ENCODE measurements at places on chromosomes 5 and 9.

DNA sequence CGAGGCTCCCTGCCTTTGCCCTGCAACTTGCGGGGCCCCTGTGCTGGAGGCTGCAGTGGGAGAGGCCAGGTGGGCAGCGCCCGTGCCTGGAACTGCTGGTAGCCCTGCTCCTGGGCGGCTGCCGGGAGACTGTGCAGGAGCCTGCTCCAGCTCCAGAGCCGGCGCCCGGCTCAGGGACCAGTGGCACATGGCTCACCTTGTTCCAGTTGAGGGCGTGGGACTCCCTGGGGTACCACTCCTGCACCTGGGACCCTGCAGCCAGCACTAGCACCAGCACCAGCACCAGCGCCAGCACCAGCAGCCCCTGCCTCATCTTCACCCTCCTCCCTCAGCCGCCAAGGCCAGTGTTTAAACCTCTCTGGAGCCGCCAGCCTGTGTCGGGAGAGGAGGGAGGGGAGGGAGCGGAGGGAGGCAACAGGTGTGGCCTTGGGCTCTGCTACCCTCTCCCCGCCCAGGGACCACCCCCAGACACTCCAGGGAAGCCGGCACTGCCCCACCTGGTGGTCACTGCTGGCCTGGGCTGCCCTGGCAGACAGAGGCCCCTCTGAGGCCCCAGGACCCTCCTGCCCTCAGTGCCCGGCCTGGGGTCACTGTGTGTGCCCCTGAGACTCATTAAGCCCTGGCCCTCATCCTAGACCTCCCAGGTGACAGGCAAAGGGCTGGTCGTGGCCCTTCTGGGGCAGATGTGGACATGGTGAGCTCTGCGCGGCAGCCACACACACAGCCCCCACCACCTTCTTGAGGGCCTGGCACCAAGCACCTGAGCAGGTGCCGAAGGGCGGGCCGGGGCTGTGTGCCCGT is at the start of gene LCN10:
Gene LCN10 (minus strand): TSS at position 350 of the 801 bp plus-strand sequence. CDS start 37 bp downstream, at position 313.
- no peak for DNase-seq

GRCh38 chr9:85178474-85178873 is 508.9 kb downstream of the NTRK2 start:
- no peak for DNase-seq

DNA sequence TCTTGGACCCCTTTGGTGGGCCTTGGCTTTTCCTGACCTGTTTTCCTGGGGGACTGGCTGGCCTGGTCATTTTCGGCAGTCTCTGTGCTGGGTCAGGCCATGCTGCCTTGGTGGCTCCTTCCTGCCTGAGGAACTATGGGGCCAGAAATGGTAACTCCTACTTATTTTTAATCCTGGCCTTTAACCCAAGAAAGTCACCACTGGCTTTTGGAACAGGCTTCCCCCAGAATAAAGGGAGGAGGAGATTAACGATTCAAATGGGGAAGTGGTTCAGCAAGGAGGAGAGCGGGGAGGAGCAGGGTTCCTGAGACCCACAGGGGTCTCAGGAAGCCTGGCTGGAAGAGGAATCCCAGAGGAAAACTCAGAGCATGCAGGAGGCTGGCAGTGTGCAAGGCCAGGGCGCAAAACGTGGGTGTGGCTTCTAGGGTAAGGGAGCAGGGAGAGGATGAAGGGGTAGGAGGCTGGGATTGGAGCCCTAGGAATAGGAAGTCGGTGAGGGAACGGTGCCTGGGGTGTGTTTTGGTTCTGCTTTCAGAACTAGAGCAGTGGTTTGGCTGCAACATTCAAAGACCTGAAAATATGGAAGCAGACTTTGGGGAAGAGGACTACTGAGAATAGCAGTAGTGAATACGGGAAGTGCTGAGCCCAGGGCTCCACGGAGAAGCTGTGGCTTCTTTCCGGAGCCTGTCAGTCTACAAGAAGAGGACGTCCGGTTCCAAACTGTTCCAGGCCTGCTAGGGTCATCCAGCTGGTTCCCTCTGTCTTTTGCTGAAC is 271.1 kb upstream of the KLF4 start:
- no peak for DNase-seq

DNA sequence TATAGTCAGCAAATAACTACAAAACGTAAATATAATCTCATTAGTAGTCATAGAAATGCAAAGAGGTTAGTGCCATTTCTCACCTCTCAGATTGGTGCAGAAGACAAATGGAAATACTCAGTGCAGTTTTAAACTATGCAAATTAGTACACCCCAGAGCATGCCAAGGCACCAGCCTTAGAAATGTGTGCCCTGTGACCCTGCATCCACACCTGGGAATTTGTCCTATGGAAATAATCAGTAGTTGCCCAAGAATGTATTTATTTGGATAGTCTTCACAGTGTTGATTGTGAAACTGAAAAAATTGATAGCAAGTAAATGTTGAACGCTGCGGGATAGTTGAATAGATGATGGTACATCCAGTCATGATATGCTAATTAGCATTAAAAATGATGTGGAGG is 152.7 kb downstream of the KDM4C start:
- no peak for DNase-seq

GRCh38 chr9:76459694-76460635 is 983 bp downstream of the GCNT1 start:
- DNase-seq: no peak

- no peak for DNase-seq
Measured at GRCh38 chr9:89179540-89179894, 899 bp upstream of the SHC3 start.

- no peak for DNase-seq
Measured at GRCh38 chr9:74534841-74535240, 37.7 kb downstream of the RORB start.

DNA sequence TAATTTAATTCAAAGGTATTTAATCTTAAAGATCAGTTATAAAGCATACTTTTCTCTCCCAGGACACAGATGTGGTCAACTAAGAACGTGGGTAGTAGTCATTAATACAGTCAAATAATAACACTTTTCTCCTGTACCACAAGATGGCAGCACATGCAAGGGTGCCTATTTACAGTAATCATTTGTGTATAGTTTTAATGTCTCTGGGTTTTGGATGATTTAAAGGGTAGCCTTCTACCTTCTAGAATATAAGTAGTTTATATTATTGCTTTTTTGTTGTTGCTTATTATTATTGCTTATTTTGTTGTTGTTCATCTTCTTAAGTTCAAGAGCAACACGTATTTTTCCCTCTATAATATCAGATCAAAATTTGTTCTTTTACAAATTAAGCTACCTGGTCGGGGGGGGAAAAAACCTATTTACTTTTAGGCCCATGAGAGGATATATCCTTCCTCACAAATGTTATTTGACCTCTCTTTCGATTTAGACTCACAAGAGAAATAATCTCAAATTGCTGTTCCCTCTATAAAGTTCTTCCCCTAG is 59.6 kb upstream of the SLC27A6 start:
- peak; percentile 3 for DNase-seq

GRCh38 chr5:31568302-31568835 is 36.3 kb downstream of the C5orf22 start:
- no peak for DNase-seq

GRCh38 chr5:126851501-126852011 is 74.6 kb downstream of the LMNB1 start:
- DNase-seq: no peak

- DNase-seq: no peak
Measured at GRCh38 chr5:60541980-60542379, 158.0 kb downstream of the DEPDC1B start.

- DNase-seq: no peak
Measured at GRCh38 chr9:16752601-16753000, 117.9 kb downstream of the BNC2 start.

DNA sequence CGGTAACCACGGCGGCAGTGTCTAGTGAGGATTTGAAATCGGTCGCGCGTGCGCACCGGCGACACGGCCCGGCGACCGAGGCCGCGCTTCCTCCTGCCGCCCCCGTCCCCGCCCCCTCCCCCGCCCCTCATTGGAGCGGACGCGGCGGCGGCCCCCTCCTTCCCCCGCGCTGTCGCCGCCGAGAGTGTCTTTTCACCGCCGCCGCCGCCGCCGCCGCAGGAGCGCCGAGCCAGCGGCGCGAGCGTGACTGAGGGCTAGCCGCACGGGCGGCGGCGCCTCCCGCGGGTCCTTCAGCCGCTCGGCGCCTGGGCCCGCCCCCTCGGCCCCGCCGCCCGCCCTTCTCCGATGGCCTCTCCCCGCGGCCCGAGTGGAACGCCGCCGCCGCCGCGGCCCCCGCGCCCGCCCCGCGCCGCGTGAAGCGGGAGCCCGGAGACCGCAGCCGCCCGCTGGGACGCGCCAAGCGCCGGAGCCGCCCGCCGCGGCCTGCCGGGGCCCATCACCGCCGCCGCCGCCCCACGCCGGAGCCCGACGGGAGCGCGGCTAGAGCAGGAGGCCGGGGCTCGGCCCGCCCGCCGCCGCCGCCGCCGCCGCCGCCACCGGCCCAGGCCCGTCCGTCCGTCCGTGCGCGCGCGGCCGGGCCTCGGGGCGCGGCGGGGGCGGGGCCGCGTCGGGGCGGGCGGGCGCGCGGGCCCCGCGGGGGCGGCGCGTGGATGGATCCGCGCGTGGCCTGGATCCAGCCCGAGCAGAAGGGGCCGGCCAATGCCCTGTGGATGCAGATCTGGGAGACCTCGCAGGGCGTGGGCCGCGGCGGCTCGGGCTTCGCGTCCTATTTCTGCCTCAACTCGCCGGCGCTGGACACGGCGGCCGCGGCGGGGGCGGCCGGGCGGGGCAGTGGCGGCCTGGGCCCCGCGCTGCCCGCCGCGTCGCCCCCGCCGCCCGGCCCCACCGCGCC is at the start of gene TENT4A:
Gene TENT4A (plus strand): TSS at position 159 of the 952 bp plus-strand sequence. CDS start 552 bp downstream, at position 711.
- no peak for DNase-seq

DNA sequence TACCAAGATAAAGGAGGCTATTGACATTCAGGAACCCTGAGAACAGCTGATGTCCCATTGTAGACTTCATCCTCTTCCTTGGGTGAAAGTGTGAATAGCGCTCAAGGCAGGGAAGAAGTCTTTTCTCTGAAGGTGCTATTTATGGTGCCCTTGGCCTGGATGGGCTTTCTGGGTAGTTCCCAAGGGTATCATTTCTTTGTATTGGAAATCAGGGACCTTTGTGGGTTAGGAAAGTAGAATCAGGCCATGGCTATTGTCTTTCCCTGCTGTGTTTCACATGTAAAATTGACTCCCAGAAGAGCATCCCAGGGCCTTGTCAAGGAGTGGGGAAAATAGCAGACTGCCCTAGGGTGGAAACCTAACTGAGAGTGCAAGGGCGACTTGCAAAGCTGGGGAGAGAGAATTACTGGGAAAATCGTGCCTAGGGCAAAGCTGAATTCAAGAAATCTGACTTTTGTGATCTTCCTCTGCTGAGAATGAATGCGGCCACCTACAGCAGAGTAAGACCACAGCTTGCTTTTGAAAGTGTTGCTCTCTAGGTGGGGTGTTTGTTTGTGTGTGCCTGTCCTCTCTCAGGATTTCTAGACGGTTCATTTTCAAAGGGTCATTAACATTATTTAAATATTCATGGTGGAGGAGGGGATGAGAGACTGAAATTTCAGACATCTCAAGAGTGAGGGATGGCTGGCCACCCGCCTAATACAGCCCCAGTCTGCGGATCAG is 160.6 kb downstream of the C9orf152 start:
- DNase-seq: peak; percentile 80

GRCh38 chr5:172276214-172276613 is 7.3 kb downstream of the UBTD2 start:
- DNase-seq: no peak

- no peak for DNase-seq
Measured at GRCh38 chr9:74645007-74645639, 148.0 kb downstream of the RORB start.

DNA sequence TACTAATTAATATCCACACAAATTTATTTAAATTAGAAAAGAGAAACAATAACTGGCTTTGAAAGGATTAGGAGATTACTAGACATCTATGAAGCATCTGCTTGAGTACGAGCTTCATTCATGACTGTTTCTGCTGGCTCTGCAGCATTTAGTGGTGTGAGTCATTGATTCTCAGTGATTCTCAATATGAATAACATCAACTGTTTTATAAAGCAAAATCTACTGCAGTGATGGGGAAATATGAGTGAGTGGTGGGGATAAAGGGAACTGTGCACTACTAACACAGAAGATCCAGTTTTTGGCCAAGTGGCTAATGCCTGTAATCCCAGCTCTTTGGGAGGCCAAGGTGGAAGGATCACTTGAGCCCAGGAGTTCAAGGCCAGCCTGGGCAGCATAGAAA is 8.4 kb downstream of the FNBP1 start:
- DNase-seq: no peak

- no peak for DNase-seq
Measured at GRCh38 chr9:76887003-76887821, 18.7 kb downstream of the PRUNE2 start.

DNA sequence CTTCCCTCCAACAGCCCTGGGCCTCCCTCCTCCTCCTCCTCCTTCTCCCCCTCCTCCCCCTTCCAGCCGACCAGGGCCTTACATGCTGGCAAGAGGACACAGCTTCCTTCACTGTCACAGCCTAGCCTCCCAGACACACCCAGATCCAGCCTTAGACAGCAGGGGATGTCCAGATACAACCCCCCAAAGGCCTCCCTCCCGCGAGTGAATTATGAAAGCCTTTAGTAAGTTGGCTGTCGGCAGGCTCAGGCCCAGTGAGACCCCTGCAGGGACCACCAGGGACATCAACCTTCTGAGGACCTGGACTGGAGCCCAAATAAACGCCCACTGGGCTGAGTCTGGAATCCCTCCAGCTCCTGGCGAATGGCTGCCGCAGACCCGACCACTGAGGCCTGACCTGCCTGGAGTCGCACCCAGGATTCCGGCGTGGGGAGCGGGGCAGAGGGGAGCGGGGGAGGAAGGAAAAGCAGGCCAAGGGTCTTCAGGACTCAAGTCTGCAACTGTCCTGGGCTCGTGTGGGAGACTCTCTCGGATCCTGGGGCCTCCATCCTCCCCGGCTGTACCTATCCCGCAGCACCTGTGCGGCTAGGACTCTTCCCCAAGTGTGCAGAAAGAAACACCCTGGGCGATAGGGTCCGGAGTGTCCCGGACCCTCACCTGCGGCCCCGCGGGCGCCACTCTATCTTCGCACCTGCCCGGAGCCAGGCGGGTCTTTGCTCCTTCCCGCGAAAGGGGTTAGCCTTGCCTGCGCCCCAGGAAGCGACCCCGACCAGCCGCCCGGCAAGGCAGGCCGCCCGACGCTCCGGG is 705 bp downstream of the SEPTIN8 start:
- no peak for DNase-seq

- no peak for DNase-seq
Measured at GRCh38 chr9:114478459-114478858, 26.8 kb downstream of the WHRN start.

- no peak for DNase-seq
Measured at GRCh38 chr5:4625206-4625896, 514.8 kb upstream of the ADAMTS16 start.
